Activated T-helper 1 cell treated with anti-CD3 and anti-CD28 coated beads, Interleukin-2, amount 50 U/mL, for 16 hours (primary cell): ENCODE measurements at places on chromosomes 5 and 9.

DNA sequence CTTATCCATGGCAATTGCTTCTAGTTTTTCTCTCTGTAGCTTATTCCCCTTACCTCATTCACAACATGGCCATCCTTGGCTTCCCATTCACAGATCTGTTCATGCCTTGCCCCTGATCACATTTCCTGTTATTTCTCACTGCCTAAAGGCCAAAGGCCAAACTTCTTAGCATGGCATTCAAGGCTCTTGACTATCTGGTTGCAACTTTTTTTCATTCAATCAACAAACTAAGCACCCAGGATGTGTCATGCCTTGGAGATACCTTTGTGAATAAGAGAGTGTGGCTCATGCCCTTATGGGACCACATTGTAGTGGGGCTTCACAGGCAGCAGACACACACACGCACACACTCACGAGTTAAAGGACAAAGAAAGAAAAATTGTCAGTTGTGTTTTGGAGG lies 27.6 kb downstream of the FGF1 start:
- DNase-seq = no peak

GRCh38 chr9:81517954-81518353 lies 171.4 kb downstream of the TLE1 start:
- no peak for DNase-seq

DNA sequence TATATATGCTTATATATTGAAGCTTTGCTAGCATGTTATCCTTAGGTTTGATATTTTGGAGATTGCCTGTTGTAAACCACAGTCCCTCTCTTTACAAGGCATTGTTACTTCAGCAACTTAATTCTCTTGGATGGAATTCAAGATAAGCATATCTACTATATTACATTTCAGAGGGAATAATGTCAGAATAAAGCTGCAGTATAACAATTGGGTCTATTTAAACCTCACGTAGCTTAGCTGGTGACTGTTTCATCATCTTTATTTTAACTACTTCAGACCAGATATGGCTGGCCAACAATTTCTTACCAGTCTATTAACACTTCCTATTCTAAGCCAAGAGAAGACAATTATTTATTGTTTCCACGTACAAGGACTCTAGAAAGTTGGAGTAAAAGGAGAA lies 27.1 kb downstream of the ZCCHC10 start:
- no peak for DNase-seq

GRCh38 chr5:64749385-64749784 lies 19.1 kb downstream of the SREK1IP1 start:
- DNase-seq = no peak

DNA sequence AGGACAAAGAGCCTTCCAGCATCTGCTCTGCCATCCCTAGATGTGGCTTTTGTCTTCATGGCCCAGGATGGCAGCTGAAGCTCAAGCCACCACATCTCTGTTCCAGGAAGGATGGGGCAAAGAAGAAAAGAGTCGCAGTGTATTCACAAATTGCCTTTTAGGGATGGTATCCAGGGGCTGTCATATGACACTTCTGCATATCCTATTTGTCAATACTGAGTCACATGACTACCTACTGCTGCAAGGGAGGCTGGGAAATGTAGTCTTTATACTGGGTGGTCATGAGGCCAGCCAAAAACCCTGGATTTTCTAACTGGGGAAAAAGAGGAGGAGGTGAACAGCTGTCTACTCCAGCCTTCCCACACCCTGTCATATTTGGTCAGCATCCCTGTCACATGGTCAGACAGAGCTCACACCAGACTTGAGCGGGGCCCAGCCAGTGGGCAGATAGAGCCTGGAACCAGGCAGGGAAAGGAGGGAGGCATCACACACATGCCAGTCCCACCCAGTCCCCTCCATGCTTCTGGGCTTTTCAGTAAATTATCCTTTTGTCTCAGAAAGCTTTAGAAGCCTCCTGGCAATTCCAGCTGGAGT lies 52.0 kb downstream of the OLFM1 start:
- no peak for DNase-seq

- no peak for DNase-seq
Observed at GRCh38 chr9:136666372-136667213, 3.9 kb downstream of the EGFL7 start.

DNA sequence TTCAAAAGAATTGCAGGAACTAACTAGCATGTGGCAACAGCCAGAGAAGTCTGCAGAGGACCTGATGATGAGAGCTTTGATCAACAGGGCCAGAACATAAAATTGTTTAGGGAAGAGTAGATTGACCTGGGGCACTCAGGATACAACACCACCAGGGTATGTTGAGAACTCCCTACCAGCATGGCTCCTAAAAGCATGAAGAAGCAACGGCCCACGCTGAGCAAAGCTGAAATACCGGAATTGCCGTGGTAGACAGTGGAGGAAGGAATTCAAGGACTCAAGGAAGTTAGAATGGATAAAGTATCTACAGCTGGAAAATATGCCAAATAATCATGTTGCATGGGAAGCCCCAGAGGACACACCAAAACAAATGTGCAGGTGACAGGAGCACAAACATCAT lies 31.6 kb downstream of the DROSHA start:
- DNase-seq = no peak

DNA sequence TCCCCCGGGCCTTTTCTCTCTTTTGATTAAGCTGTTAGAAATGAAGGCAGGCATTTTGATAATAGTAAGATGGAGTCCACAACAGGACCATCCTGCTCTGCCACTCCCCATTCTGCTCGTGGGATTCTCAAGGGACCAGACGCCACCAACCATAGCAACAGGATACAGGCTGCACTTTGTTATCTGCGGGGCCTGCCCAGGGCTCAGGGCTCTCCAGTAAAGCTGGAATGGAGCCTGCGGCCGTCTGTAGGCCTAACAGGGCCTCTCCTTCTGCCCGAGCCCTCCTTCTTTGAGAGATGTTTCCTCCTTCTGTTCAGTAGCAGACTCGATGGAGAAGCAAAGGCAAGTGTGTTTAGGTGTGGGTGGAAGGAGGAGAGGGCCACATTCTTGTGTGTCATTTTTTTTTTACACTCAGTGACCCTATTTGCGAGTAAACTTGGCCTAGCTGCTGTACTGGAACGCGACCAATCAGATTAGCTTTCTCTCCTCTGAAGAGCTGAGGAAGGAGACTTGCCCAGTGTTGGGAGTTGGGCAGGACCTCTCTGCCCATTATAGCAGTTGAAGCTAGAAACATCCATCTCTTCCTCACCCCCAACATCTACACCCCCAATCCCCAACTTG lies 8.9 kb upstream of the EPB41L4B start:
- DNase-seq = no peak

DNA sequence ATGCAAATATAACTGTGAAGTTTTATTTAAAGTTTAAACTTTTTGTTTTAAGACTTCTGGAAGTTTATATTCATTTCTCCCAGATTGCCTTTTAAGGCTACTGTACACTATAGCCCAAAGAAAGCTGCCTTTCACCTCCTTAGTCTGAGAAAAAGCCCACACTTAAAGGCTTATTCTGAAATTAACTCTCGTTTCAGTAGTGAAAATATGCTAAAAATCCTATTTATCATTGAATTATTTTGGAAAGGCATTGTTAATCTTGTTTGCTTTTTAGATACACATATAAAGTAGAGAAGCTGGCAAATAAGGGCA lies 3.3 kb upstream of the PURA start:
- no peak for DNase-seq

DNA sequence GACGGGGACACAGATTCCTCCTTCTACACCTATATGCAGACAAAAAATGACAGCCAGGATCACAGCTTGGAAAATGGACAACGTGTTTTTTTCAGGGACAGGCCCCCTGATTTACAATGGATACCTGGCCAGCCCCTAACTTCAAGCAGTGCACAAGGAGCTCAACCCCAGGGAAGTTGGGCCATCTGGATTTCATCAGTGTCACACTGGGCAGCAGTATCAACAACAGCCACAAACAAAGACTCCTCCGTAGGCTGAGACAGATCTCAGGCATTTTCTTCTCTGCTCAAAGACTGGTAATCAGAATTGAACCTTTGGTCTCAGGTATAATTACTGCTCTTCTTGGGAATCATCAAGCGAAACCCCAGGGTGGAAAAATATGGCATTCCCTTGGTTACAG lies 374.0 kb downstream of the ZNF608 start:
- DNase-seq = no peak

DNA sequence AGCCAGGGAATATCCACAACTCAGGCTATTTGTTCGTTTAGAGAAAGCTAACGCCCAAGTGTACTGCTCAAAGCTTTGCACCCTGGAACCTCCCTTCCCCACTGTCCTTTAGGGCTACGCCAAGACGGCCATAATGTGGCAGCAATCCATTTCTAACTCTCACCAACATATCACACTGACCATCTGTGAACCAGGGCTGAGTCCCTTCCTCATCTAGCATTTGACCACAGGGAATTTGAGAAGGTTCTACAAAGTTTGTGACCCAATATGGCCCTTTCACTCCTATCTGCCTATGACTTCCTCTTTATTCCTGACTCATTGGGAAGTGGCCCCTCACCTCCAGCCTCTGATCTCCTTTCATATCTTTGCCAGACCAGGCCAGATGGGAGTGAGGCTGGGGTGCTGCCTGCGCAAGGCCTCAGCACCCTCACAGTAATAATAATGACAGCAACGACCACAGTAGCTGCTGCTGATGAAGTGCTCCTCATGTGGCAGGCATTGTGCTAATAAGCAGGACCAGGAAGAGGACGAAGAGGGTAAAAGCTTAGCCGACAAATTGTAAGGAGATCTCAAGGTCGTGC lies 9.3 kb upstream of the ARAP3 start:
- no peak for DNase-seq

GRCh38 chr5:43616535-43616934 lies 13.6 kb downstream of the NNT start:
- no peak for DNase-seq

DNA sequence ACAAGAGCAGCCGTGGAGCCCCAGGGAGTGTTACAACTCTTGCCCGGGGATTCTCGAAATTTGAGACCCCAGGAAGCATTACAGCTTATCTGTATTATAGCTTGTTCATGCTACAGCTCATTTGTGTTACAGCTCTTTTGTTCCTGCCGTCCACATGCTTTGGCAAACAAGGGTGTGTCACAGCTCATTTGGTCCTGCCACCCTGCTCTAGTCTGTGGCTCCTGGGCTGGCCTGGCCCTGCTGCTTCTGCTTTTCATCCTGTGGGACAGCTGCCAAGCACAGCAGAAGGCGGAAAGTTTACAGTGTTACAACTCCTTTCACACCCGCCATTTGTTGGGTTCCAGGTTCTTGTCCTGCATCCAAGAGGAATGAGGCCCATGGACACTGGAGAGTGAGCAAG lies 685.0 kb downstream of the SLCO4C1 start:
- DNase-seq = no peak

GRCh38 chr5:58211441-58211840 lies 248.4 kb downstream of the PLK2 start:
- DNase-seq = no peak

- DNase-seq = no peak
Observed at GRCh38 chr5:96663608-96664007, 1.4 kb downstream of the CAST start.
